ENCODE measurements at places on chromosomes 12 and 14.

GRCh38 chr14:61300754-61301153 lies 19.6 kb upstream of the TMEM30B start:
- no peak overlapping the region for H3K4me3 ChIP-seq
- no peaks in the 10 kb centered on the region for H3K4me1 ChIP-seq
- no peaks in the 10 kb centered on the region for H3K36me3 ChIP-seq
- no peak for DNase-seq

DNA sequence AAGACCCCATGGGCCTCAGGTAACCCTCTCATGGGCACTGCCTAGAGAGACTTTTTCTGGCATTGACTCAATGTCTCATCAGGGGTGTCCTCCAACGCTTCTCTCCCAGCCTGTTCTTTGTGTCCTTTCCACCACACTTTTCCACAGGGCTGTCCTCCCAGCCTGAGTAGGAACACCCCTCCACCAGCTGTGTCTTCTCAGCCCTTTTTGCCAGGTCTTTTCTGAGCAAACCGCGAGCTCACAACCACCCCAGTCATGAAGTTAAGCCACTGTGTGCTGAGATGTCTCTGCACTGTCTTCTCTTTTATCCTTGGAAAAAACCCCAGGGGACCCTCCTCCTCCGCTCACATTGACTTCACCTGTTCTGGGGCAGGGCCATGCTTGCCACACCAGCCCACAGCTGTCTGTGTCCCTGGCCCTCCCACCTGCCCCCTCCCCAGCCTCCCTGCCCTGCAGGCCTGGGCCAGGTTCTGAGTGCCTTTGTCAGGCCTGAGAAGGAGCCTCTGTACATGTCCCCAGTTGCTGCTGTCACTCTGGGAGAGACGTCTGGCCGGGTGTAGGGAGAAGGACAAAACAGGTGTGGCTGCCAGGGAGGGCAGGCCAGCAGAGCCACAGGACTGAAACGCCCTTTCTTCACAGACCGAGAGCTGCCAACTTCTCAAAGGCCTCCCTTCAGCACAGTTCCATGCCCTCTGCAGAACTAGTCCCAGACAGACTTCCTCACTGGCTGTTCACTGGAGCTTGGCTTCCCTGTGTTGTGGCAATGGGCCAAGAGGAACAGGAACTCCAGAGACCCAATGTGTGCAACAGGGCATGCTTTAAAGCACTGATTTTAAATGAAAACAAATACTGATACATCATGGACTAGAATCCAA lies 50.5 kb upstream of the PNMA1 start:
- DNase-seq: no peak
- peak overlapping the region; percentile 40 for H3K27ac ChIP-seq
- H3K4me3 ChIP-seq: no peak overlapping the region
- H3K4me1 ChIP-seq: peaks cover 42% of the 10 kb centered on the region
- H3K36me3 ChIP-seq: no peaks in the 10 kb centered on the region

DNA sequence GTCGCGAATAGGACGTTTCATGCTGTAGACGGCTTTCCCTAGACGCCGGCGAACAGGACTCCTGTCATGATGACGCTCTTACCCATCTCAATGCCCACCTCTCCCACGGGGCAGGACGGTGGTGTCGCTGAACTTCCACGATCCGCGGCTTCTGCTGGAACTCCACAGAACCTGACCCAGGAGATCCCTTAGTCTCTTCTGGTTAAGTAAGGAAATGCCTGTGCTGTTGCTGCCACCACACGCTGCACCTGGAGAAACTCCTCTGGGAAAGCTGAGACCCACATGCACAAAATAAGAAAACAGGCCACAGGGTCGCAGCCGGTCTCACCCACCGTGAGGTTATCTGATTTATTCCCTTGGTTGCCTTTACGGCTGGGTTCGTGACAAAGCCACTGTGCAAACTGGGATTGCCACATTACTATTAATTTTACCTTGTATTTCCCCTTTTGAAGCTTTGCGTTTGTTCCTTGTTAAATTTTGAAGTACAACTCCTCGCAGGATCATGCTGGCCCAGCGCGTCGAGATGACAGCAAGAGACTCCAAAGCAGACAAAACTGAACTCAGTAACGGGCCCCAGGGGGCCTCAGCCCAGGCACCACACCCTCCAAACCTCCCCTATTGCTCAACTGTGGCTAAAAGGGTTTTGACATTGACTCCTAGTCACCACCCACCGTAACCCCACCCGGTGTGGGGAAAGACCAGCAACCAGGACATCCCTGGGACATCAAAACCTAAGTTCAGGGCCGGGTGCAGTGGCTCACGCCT lies 9.2 kb upstream of the MMP17 start:
- peaks cover 4% of the 10 kb centered on the region for H3K27me3 ChIP-seq
- H3K4me1 ChIP-seq: no peaks in the 10 kb centered on the region
- no peak overlapping the region for H3K27ac ChIP-seq
- no peak for DNase-seq
- no peaks in the 10 kb centered on the region for H3K36me3 ChIP-seq
- H3K4me3 ChIP-seq: no peak overlapping the region

GRCh38 chr12:108773798-108774788 lies 42.8 kb upstream of the CORO1C start:
- no peaks in the 10 kb centered on the region for H3K36me3 ChIP-seq
- H3K4me3 ChIP-seq: no peak overlapping the region
- peaks cover 3% of the 10 kb centered on the region for H3K27me3 ChIP-seq
- peaks cover 24% of the 10 kb centered on the region for H3K4me1 ChIP-seq

DNA sequence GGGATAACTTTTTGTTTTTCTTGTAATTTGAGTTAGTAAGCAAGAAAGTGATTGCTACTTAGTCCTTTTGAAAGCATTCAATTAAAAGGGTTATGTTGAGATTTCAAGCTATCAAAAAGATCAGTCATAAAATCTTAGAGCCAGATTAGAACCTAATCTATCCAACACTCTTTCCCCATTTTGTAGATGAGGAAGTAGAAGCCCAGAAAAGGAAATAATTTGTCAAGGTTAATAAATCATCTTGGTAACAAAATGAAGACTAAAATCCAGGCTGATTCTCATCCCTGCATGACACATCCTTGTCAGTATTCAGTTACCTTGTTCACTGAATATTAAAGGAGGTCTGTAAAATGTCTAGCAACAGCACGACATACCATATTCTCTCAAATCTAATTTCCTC lies 26.5 kb downstream of the PPP1R13B start:
- H3K27ac ChIP-seq: no peak overlapping the region
- peaks cover 14% of the 10 kb centered on the region for H3K4me1 ChIP-seq
- no peaks in the 10 kb centered on the region for H3K27me3 ChIP-seq
- DNase-seq: no peak
- no peaks in the 10 kb centered on the region for H3K36me3 ChIP-seq
- H3K4me3 ChIP-seq: no peak overlapping the region

DNA sequence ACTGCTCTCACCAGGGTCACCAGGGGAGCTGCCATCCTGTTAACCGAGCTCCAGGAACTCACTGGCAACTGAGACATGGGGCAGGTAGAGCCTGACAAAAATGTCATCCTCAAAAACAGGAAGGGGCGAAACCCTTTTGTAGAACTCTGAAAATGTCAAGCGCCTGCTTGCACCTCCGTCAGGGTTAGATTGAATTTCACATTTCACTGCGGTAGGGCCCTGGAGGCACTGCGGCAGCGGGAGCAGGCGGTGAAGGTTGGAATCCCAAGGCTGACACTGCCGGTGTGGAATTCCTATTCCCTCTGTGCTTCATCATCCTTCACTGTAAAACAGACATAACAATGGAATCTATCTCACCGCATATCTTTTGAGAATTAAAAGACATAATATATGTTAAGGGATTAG lies 142.8 kb upstream of the TMCC3 start:
- H3K36me3 ChIP-seq: no peaks in the 10 kb centered on the region
- no peak overlapping the region for H3K4me3 ChIP-seq
- DNase-seq: no peak
- H3K27me3 ChIP-seq: no peaks in the 10 kb centered on the region
- peaks cover 3% of the 10 kb centered on the region for H3K4me1 ChIP-seq
- no peak overlapping the region for H3K27ac ChIP-seq
